Muscle of leg (tissue), 16 donors: ENCODE measurements at places on chromosomes 4 and X. TPM values are rescaled to one million over a fixed set of nuclear protein-coding genes. Genes with fewer than 3 reads are reported as not detected.

DNA sequence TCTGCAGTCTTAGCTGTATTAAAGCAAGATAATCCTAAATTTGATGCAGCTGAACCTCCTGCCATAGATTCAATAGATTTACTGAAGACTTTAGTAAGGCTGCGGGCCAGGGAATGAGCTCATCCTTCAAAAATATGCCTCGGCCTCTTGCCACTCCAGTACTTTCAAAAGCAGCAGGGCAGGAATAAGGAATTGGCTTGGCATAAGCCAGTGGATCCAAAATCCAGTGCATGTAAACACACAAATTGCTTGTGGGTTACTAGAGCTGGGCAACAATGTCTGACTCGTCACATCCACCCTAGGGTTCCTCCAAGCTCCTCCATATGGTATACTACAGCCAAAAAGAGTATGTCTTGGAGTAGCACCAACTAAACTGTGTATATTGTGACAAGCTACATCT lies 165.0 kb downstream of the AMELX start:
- peak; percentile 71 for DNase-seq

DNA sequence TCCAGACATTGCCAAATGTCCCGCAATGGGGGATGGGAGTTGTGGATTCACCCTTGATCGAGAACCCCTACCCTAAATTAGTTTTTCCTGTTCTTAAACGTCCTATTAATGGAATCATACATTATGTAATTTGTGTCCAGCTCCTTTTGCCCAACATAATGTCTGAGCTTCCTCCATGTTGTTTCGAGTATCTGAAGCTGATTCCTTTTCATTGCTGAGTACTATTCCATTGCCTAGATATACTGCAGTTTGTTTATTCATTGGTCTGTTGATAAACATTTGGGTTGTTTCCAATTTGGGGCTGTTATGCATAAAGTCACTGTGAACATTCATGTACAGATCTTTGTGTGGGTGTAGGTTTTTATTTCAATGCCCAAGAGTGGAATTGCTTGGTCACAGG lies 251.3 kb downstream of the BCOR start:
- no peak for DNase-seq

DNA sequence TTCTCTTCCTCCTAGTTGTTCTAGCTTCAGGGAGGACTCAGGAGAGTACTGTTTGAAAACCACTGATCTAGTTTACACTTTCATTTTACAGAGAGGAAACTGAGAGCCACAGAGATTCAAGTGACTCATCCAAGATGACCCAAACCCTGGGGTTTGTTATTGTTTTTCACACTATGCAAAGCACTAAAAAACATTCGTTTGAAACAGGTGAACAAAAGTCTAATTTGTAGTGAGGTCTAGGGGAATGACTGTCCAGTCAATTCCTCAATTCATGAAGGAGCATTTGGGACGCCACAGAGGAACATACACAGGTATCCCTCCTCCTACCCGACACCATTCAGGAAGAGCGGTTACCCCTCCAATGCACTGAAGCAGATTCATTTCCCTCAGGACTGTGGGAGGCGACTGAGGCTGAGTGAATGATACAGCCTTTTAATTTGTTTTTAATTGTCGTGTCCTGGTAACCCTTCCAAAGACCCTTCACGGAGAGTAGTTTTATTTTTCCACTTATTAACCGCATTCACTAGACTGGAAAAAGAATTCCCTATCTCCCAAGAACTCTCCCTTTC lies 30.3 kb downstream of the TLR10 start:
- DNase-seq: peak; percentile 27

KLHL4 gene
- 9.0 TPM for total RNA-seq

- DNase-seq: no peak
Observed at GRCh38 chrX:13283512-13283911, 36.3 kb downstream of the ATXN3L start.

SHISA3 gene
- 1.9 TPM for total RNA-seq

GRCh38 chrX:106707771-106708454 lies 18.6 kb upstream of the RNF128 start:
- DNase-seq: peak; percentile 8

- no peak for DNase-seq
Observed at GRCh38 chr4:39571054-39571453, 43.8 kb upstream of the UGDH start.
